ENCODE measurements at places on chromosomes 13 and 19. TPM values are rescaled to one million over a fixed set of nuclear protein-coding genes. Genes with fewer than 3 reads are reported as not detected.

DNA sequence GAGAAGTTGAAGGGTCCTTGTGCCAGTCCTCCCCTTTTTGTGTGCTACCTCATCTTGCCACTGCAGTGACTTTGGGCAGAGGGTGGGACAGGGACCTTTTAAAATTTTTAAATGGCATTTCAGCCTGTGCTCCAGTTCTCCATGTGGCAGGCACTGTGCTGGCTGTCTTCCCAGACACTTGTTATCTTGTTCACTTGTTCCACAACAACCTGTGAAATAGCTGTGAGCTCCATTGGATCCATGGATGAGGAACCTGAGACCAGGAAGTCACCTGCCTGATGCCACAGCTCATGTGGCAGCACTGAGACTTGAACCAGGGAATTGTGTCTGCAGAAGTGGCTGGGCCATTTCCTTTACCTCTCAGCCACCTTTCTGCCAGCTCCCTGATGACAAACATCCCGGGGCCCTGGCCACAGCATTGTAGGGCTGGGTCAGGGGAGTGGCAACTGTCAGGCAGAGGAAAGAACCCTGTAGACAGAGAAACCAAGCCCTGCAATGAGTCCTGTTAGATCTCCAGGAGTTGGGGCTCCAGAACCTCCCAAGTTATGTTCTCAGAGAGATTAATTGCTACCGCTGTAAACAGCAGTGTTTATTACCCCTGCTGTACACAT is 6.4 kb downstream of the EGLN2 start:
- no peak for DNase-seq

DNA sequence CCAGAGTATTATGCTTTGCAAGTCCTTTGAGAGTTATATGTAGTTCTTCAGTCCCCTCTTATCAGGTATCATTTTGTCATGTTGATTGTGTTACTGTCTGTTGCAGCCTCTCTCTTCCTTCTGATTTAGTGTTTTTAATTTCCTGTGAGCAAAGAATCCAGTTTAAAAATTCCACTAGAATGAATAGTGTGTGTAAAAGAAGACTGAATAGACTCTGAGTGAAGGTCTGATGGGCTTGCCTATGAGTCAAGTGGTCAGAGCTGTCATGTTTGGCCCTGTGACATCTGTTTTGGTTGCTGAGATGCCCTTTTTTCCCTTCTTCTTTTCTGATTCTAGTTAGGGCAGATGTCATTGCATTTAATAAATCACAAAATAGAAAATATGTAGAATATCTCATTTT is 23.3 kb upstream of the KCTD4 start:
- peak; percentile 55 for DNase-seq

GRCh38 chr19:42132030-42132628 is at the start of gene POU2F2:
POU2F2 (minus strand) TSS chr19:42132446; CDS start chr19:42132411, 35 bp downstream.
- no peak for DNase-seq

Gene CD209
- not detected for total RNA-seq

DNA sequence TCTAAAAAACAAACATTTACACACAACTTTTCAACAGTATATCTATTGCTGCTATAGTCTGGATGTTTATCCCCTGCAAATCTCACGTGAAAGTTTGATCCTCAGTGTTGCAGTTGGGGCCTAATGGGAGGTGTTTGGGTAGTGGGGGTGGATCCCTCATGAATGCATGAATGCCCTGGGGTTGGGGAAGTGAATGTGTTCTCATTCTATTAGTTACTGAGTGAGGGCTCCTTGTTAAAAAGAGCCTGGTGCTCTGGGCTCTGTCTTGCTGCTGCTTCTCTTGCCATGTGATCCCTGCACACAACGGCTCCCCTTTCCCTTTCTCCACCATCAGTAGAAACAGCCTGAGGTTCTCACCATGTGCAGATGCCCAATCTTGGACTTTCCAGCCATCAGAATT is 242.7 kb upstream of the HTR2A start:
- DNase-seq, result no peak

- DNase-seq, result peak; percentile 40
Measured at GRCh38 chr13:43003010-43003409, 11.0 kb upstream of the EPSTI1 start.

DNA sequence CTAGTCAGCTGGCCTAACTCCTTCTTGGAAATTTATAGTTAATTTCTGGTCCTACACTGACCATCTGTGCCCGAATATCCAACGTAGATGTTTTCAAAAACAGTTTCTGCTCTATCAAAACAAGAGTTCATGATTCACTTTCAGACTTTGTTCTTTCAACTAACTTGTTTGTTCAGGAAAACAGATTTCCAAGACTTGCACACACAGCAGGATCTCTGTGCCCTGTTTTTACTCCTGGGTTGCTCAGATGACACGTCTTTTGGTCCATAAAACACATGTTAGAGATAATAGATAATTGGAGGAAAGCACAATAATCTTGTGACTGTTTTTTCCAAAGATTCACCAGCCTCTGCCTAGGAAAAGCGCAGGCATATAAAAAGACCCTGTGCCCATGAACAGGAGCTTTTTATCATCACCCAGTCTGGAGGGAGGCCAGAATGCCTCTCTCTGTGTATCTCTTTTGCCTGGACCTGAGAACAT is 218.0 kb downstream of the IRS2 start:
- DNase-seq, result no peak

Gene SUGP1
- 35.8 TPM for total RNA-seq

DNA sequence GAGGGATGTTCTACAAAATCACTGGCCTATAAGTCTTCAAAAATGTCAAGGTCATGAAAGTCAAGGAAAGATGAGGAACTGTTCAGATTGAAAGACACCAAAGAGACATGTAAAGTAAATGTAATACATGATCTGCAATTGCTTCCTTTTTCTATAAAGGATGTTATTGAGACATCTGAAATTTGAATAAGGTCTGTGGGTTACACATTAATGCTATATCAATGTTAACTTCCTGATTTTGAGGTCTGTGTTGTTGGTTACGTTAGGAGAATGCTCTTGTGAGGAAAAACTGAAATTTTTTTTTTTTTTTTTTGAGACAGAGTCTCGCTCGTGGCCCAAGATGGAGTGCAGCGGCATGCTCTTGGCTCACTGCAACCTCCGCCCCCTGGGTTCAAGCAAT is 197.4 kb downstream of the RGCC start:
- no peak for DNase-seq

DNA sequence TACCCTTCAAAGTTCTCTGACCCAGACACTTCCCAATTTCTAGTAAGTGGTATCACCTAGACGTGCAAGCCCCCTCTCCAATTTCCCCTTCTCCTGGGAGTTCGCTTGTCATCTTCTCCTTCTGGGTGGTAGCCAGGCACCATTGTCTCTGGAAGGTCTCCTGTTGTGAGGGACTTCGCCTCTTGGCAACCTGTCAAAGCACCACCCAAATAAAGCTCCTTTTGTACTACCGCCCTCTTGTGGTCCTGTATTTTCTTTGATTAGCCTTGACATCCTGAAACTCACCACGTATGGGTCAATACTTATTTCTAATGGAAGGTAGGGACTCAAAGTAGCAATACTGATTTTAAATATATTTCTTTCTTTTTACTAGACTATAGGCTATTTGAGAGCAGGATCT is 8.2 kb downstream of the GPC5 start:
- peak; percentile 35 for DNase-seq

- DNase-seq, result peak; percentile 14
Measured at GRCh38 chr19:558770-559439, 13.5 kb upstream of the BSG start.

DNA sequence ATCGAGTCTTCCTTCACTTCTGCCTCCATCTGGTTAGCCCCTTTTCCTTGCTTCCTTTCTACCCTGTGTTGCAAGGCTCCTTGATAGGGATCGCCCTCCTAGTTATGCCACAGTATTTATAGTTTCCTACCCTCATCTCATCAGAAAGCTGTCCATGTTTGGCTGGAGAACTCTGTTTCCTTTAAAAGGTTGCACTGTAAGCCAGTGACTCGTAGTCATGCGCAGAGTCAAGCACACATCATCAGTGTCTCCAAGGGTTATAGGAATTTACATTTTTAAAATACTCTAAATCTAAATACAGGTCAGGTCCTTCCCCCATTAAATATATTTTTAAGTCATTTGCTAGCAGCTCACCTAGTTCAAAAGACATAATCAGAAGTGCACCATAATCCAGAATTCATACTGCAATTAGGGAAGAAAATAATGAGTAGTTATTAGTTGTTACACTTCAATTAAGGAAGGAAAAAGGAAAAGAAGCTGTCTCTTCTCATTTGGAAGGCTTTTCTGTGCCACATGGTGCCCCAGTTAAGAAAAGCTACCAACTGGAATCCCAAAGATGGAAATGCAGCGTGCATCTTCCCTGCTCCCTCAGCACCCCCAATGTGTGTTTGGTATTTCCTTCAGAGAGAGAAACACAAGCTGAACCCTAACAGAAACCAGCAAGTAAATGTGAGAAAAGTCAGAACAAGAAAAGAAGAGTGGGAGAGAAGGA is 81.0 kb downstream of the GPR12 start:
- DNase-seq, result peak; percentile 81

Gene SPRED3
- total RNA-seq, result 0.90 TPM

DNA sequence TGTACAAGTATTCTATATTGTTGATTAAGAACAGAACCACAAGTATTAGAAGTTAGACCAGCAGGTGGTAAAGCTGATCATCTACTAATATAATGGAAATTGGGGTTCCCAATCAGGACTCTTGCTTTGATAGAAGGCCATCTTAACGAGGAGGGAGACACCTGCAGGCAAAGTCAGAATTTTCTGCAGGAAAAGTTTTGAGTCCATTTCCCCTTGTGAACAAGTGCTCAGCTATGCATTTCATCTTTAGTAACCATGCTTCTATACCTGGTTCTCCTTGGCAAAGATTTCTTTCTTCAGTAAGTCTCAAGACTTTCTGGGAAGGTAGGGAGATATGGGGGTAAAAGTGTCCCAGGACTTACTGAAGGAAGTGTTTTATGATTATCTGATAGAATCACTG is 36.1 kb upstream of the USPL1 start:
- peak; percentile 36 for DNase-seq

Gene FBL
- total RNA-seq, result 259 TPM

Gene ADGRE3
- not detected for total RNA-seq

Gene FLT1
- total RNA-seq, result 10.0 TPM

Gene PNMA8A
- total RNA-seq, result 0.90 TPM

Gene CATSPERD
- total RNA-seq, result not detected

Gene ZNF613
- 7.8 TPM for total RNA-seq

DNA sequence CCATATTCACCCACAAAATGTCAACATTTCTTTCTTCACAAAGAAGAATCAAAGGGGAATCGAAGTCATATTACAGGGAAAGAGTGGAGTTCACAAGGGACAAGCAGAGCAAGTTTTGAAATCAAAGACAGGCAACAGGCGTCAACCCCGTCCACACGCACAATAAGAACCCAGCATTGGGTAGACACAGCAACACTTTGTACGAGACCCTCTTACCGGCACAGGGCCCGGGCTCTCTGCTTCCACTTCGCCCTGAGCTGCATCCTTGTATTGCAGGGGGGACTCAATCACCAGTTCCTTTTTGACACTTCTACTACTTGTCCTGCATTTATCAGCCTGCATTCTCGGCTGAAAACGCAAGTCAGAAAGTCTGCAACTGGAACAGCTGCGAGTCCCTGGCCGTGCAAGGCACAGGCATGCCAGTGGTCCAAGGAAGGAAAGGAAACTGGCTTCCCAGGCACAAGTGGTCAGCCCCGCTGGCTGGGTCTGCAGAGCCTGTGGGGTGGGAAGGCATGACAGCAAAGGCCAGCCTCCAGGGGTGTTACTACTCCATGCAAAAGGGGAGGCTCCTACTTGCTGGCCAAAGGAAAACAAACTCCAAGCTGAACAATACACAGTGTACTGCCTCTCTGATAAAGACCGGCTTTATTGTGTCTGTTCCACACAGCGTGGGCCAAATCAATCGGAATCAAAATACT is at the start of gene DOCK9:
Gene DOCK9 (minus strand): TSS at position 497 of the 698 bp plus-strand sequence. CDS start 155 bp downstream, at position 342.
- peak; percentile 65 for DNase-seq

DNA sequence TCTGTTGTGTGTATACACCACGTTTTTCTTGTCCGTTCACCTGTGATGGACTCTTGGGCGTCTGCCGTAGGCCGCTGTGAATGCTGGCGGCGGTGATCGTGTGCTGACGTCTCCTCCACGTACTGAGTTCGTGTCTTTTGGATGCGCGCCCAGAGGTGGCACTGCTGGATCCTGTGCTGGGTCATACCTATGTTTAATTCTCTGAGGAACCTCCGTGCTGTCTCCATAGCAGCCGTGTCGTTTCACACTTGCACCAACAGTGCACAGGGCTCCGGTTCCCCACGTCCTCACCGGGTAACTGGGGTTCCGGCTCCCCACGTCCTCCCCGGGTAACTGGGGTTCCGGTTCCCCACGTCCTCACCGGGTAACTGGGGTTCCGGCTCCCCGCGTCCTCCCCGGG is 56.2 kb downstream of the ATP11A start:
- no peak for DNase-seq
